ENCODE measurements at places on chromosomes 5 and 9.

DNA sequence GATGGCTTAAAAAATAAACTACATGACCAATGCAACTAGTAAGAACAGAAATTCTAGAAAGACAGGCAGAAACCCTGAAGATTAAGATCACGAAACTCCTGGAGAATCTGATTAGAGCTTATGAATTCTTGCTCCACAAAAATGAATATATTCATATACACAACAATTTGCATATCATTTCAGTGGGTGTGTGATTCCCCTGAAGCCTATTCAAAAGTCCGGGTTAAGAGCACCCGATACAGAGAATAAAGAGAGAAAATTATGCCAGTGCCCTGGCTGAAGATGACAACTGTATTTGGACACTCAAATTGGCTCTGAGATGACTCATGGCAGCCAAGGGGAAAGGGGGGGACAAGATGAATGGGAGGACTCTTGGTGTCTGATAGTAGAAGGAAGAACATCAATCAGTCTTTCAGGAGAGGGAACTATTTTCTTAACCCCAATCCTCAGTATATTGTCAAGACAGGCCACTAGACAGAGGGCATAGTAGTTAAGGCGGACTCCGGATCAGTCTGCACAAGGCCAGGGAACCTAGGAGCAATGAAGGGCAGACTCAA is 6.0 kb downstream of the TMOD1 start:
- no peak for DNase-seq

DNA sequence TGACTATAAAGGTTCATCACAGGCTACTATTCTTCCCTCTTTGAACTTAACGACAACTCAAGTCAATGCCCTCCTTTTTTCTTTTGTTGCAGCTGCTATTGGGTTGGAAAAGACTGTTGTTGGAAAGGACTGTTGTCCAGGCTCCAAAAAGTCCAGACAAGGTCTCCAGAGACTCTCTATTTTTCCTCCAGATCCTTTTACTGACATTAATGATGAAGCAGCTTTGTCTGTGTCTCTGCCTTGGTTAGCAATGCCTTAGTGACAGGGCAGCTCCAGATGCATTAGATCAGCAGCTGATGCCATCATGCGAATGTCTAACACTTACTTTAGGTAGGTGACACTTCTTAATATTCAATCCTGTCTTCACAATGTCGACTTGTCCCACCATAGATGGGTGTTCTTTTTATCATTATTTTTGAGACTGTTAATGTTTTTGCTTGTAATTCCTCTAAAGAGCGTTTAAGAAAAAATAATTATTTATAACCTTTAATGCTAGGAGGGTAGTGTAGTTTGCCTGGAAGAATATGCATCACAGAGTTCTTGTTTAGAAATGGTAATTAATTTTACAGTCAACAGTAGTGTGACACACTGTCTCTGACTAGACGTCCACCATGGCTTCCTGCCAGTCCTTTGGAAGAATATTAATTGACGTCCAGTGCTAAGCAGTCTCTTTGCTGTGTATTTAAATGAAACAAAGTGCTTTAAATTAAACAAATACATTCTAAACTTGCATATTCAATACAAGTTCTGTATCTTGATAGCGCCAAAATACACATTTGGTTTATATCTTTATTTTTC is 492.2 kb downstream of the NR2F1-AS1 start:
- no peak for DNase-seq

GRCh38 chr5:161548487-161549094 is 2.1 kb upstream of the GABRB2 start:
- no peak for DNase-seq

DNA sequence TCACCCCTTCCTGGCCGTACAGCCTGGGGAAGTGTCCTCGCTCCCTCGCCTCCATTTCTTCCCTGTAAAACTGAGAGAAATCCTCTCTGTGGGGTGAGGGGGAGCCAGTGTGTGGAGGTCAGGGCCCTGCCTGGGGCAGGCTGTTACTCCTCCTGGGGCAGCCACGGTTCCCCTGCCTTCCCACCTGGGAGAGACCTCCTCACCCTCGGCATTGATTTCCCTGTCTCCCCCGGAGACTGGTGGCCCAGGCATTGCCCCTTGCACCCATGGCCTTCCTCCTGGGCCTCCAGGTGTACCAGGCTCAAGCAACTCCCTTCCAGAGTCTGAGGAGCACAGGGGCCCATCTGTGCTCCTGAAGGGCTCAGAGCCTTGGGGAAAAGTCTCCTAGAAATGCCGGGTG is 75.6 kb upstream of the RNU6ATAC start:
- no peak for DNase-seq

DNA sequence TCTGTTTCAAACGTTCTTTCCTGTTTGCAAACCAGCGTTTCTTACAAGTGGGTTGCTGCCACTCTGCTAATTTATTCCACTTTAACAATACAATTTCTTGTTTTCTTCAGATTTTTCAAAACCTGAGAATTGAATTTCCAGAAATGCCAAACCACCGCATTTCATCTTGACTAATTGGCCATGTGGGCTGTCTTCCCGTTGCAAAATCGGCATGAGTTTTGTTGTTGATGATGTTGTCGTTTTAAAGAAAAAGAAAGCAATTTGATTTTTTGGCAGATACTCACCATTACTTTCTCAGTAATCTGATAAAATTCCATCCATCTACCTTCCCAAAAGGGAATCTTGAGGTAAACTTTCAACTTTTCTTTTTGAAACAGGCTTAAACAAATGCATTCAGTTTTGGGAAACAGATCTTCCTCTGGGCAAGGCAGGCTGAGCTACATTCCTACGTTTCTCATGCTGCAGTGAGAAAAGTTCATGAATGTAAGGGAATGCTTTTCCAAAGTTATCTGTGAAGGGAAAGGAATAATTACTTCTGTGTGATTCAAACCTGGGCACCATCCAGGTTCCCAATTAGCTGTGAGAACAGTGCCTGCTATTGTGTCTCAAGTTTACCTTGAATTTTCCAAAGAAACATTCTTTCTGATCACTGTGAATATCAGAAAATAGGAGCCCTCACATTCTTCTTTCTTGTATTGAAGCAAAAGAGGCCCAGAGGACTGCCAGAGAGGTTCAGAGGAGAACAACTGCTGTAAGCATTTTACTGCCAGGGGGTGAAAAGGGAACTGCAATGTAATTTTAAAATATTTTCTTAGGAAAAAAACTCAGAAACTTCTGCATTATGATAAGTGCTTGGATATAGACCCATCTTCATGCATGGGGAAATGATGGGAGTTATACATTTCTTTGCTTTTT is 100.7 kb upstream of the TUT7 start:
- no peak for DNase-seq

DNA sequence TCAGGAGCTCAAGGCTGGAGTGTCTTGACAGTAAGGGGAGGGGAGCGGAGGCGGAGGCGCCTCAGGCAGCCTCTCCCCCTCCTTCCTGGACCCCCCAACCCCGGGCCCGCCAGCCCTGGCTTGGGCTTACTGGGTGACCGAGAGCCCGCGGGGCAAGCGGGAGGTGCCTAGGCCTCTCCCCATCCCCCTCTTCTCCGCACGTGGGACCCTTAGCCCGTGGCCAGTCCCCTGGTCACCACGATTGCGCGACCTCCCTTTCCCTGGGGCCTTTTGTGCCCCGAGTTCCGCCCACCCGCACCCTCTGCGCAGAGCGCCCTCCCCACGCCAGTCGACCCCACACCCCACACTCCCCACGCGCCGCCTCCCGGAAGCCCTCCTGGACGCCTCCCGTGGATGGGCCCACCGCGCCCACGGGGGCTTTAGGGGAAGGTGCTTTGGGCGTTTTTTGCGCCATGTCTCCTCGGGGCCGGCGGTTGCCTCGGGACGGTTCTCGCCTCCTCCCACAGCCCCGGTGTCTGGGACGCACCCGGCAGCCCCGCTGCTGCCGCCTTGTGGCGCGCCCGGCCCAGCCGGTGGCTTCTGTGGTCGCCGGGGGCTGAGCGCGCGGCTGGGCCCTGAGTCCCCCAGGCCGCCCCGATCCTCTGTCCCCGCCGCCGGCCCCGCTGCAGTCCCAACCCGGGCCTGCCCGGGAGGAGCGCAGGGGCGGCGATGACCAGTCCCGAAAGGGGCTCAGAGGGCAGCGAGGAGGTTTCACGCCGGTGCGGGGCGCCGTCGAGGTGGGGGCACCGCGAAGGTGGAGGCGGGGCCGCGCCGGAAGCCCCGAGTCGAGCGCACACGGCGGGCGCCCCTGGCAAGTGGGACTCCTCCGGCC is 3.2 kb downstream of the TOR4A start:
- DNase-seq: no peak

GRCh38 chr5:169201597-169201996 is 99.3 kb downstream of the SLIT3 start:
- no peak for DNase-seq

DNA sequence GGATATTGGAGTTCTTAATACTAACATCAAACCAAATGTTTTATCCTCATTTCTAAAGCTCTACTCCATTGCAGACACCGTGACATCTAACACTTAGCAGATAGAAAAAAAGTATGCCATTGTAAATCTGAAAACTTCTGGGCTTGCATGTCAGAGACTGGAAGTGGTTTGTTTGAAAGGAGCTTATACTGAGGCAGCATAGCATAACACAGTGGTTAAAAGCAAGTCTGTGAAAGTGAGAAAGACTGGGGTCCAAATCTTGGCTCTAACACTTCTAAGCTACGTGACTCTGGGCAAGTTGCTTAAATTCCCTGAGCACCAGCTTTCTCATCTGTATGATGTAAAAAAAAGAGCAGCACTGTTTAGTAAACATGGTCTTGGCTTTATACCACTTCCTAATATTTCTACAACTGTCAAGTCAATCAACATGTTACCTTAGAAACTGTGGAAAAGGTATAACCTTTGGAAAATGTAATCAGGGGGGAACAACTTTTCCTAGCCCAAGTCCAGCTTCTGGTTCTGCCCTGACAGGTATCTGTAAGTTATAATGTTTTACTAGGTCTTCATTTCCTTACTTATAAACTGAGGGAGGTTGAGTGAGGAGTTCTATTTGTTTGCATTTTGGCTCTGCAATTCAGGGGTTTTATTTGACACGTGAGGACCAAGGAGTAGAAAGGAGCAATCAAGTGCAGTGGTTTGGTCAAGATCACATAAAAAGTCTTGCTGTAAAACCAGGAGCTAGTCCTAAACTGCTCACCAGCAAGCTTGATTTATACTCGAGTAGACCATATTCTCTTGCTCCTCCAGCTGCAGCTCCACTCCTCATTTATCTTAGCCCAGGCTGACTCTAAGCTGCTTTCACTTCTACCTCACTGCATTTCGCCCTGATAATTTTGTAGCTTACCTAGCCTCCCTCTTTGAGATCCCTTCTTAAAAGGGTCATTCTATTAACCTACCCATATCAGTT is 541.0 kb downstream of the RAB3C start:
- DNase-seq: no peak

DNA sequence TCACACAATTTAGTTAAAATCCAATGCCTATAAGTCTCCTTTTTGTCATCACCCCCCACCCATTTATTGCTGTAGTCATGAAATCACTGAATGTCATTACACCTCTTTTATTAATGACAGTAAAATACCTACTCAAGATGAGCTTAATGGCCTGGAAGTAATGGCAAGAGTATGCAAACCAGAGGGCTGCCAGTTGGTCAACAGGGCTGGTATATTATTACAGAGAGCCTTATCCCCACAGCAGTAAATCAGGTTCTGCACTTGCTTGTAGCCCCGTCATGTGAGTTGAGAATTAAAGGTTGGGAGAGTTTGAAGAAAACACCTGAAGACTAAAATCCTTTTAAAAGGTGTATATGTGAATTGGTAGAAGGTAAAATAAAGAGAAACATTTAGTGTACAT is 372.4 kb downstream of the MAT2B start:
- no peak for DNase-seq

DNA sequence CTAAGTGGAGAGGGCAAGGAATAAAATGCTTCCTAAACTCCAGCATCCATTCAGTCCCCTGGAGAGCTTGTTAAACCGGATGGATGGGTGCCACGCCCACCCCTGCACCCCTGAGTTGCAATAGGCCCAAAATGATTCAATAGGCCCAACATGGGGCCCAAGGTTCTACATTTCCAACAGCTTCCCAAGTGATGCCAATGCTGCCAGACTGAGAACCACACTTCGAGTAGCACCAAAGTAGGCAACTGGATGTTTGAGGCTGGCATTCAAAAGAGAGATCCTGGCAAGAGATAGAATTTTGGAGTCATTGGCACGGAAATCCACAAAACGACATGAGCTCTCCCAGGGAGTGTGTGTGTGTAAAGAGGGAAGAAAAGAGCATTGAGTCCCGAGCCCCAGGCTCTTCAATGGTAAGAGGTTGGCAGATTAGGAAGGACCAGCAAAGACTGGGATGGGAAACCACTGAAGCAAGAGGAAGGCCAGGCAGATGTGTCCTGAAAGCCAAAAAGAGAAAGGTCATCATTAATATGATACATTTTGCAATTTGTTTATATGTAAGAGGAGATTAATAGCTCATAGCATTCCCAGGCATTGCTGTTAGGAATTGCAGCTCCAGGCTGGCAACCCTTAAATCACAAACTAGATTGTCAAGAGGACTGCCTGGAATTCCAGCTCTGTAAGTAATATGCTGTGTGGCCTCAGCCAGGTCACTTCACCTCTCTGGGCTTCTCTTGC is 130.6 kb downstream of the KCNIP1 start:
- DNase-seq: no peak

- no peak for DNase-seq
Observed at GRCh38 chr5:56148453-56148971, 84.6 kb downstream of the ANKRD55 start.

GRCh38 chr9:6433410-6433809 is 20.4 kb downstream of the UHRF2 start:
- no peak for DNase-seq

- DNase-seq: no peak
Observed at GRCh38 chr9:6545017-6545691, 100.4 kb downstream of the GLDC start.

DNA sequence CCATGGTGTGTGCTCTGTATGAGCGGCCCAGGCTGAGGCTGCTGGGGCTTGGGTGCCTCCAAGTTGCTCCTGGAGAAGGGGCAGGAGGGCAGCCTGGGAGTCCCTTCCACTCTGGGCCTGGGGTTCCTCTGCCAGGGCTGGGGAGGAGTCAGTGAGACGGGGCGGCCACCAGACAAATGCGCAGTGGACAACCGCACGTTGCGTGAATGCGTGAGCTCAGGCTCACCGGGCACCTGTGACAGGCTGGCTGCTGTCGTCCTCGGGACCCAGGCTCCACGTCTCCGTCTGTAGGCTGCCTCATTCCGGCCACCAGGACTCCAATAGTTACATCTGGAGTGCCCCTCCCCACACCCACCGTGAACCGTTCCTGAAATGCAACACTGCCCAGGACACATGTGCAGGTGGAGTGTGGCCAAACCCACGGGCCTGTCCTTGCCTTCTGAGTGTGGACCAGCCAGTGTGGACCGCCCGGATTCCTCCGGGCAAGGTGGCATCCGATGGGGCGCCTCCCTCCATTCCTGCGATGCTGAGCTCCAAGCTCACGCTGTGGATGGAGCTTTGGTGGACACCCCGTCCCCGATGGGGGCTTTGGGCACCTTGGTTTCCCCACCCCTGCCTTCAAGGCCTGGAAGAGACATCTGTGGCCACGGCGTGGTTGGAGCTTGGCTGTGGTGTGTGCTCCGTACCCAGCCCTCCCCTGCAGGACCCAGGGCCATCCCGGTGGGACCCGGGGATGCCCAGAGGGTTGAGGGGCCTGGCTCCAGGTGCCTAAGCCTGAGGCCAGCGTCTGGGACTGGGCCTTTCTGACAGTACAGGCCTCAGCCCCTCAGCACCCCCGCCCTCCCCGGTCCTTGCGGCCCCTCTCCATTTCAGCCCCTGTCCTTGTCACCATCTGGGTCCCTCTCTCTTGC is 34.0 kb upstream of the RXRA start:
- no peak for DNase-seq
